RWPE2 (cell line): ENCODE measurements at places on chromosomes 12 and 14.

DNA sequence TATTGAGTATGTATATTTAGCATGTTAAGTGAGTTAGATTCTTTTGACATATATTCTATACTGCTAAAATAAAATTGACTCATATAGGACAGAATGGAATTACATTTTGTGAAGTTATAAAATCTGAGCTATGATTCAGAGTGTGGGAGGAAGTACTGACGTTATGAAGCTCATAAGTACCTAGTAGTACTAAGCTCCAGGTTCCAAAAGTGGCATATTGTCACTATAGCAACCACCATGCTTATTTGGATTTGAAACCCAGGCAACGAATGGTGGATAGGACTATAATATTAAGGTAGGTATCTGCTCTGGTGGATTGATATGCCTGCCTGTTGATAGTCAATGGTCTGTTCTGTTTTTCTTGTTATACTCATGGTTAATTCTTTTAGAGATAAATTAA, 2.2 kb upstream of the FBXO33 start:
- no peak overlapping the region for H3K4me3 ChIP-seq
- peaks cover 24% of the 10 kb centered on the region for H3K4me1 ChIP-seq
- no peak for DNase-seq
- no peaks in the 10 kb centered on the region for H3K36me3 ChIP-seq
- H3K27ac ChIP-seq = no peak overlapping the region
- H3K27me3 ChIP-seq = no peaks in the 10 kb centered on the region

DNA sequence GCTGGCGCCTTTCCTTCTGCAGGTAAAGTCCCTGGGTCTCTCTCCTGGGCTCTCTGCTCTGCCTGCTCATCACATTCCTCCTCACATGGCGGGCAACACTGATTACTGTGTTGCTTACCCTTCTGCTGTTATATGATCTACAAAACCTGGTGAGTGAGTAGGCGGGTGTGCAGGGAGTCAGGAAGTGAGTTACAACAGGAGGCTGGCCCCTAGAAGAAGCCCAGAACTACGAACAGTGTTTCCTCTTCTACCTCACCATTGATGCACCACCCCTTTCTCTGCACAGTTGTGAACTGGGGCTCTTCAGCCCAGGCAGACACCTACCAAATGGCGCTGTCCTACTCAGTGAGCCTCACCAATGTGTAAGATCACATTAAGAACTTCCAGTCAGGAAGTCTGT, 4.9 kb upstream of the KLHL33 start:
- no peak overlapping the region for H3K4me3 ChIP-seq
- no peaks in the 10 kb centered on the region for H3K27me3 ChIP-seq
- H3K36me3 ChIP-seq = peaks cover 3% of the 10 kb centered on the region; the same call in 1 of the 2 replicates
- peaks cover 7% of the 10 kb centered on the region for H3K4me1 ChIP-seq
- DNase-seq = no peak

- no peak overlapping the region for H3K4me3 ChIP-seq
- no peak overlapping the region for H3K27ac ChIP-seq
- H3K4me1 ChIP-seq = no peaks in the 10 kb centered on the region
- H3K36me3 ChIP-seq = no peaks in the 10 kb centered on the region
- DNase-seq = no peak
Observed at GRCh38 chr12:31006416-31007152, 67.1 kb upstream of the DDX11 start.

DNA sequence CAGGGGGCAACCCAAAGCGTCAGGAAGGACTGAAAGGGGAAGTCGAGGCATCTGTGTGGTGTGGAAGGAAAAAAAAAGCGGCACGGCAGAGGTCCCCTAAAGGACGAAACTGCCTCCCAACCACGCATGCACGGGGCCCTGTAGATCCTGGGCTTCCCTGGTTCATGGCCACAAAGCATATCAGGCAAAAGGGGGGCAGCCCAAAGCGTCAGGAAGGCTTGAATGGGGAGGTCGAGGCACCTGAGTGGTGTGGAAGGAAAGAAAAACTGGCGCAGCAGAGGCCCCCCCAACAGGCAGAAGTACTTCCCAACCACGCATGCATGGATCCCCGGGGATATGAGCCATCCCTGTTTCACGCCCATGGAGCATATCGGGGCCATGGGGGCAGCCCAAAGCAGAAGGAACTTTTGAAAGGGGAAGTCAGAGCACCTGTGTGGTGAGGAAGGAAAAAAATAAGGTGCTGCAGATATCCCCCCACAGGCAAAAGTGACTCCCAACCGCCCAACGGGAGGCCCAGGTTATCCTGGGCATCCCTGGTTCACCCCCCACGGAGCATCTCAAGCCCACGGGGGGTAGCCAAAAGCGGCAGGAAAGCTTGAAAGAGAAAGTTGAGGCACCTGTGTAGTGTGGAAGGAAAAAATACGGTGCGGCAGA, 581.2 kb downstream of the ALG10 start:
- no peaks in the 10 kb centered on the region for H3K36me3 ChIP-seq
- no peaks in the 10 kb centered on the region for H3K27me3 ChIP-seq
- no peak for DNase-seq
- H3K27ac ChIP-seq = no peak overlapping the region
- no peaks in the 10 kb centered on the region for H3K4me1 ChIP-seq

- no peaks in the 10 kb centered on the region for H3K36me3 ChIP-seq
- no peak for DNase-seq
- no peaks in the 10 kb centered on the region for H3K4me1 ChIP-seq
- H3K27me3 ChIP-seq = no peaks in the 10 kb centered on the region
- H3K4me3 ChIP-seq = no peak overlapping the region
Observed at GRCh38 chr14:69673578-69674305, 62.3 kb downstream of the SUSD6 start.

DNA sequence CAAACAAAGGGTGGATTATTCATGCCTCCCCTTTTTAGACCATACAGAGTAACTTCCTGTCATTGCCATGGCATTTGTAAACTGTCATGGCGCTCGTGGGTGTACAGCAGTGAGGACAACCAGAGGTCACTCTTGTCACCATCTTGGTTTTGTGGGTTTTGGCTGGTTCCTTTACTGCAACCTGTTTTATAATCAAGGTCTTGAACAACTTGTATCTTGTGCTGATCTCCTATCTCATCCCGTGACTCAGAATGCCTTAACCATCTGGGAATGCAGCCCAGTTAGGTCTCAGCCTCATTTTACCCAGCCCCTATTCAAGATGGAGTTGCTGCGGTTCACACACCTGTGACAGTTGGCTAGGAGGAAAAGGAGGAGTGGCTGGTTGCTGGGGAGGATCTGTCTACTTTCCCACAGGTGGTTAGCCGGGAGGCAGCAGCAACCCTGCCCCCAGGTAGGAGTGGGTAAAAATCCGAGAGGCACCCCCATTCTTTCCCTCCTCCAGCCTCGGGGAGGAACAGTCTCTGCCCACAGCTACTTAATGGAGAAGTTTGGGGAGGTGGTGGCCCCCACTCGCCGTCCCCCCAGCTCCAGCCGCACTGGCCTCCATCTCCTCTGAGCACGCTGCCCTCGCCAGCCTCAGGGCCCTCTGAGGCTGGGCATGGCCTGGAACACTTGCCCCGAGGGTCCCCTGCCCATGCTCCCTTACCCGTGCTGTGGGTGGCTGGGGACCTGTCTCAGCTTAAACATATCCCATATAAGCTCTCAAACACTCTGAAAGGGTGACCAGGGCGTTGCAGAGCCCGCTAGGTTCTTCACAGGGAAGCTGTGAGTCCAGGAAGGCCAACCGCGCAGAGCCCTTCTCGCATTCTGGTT, 41.7 kb downstream of the SMIM41 start:
- peaks cover 3% of the 10 kb centered on the region for H3K4me1 ChIP-seq
- H3K4me3 ChIP-seq = no peak overlapping the region
- no peaks in the 10 kb centered on the region for H3K27me3 ChIP-seq
- no peak overlapping the region for H3K27ac ChIP-seq
- DNase-seq = no peak

GRCh38 chr14:75286313-75286712, 7.7 kb downstream of the FOS start:
- DNase-seq = no peak
- H3K4me1 ChIP-seq = peaks cover 6% of the 10 kb centered on the region
- peaks cover 14% of the 10 kb centered on the region for H3K36me3 ChIP-seq
- H3K27ac ChIP-seq = no peak overlapping the region

DNA sequence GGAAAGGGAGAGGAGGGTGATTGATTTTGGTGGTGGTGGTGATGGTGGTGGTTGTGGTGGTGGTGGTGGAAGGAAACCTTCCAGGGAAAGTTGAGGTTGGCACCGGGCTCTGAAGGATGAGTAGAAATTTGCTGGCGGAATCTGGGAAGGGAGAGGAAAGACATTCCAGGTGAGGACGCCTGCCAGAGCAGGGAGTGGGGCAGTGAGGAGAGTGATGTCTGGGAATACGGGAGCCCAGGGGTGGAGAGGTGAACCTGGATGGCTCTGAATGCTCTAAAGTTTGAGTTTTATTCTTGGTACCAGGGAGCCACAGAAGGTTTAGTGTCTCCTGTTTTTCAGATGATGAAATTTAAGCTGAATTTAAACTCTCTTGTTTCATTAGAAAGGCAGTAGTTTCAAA, 16.0 kb downstream of the CHST11 start:
- no peak overlapping the region for H3K27ac ChIP-seq
- no peak overlapping the region for H3K4me3 ChIP-seq
- DNase-seq = no peak
- no peaks in the 10 kb centered on the region for H3K27me3 ChIP-seq
- no peaks in the 10 kb centered on the region for H3K4me1 ChIP-seq

DNA sequence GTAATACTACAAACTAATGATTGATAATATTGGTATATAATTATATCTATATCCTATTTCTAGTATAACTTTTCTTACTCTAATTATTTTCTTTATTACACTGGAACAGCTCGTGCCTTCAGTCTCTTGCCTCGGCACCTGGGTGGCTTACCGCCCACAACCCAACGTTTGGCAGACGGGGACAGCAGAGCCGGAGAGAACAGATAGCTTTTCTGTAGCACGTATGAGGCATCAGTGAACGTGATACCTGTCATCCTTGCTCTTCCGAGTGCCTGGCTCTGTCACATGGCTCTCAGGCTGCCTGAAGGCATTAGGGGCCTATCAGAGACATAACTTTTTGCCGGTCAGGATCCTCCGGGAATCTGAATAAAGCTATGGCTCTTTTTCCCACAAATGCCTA, 5.5 kb downstream of the PUS1 start:
- no peak overlapping the region for H3K27ac ChIP-seq
- peaks cover 3% of the 10 kb centered on the region for H3K4me1 ChIP-seq
- no peaks in the 10 kb centered on the region for H3K27me3 ChIP-seq
- H3K4me3 ChIP-seq = no peak overlapping the region

DNA sequence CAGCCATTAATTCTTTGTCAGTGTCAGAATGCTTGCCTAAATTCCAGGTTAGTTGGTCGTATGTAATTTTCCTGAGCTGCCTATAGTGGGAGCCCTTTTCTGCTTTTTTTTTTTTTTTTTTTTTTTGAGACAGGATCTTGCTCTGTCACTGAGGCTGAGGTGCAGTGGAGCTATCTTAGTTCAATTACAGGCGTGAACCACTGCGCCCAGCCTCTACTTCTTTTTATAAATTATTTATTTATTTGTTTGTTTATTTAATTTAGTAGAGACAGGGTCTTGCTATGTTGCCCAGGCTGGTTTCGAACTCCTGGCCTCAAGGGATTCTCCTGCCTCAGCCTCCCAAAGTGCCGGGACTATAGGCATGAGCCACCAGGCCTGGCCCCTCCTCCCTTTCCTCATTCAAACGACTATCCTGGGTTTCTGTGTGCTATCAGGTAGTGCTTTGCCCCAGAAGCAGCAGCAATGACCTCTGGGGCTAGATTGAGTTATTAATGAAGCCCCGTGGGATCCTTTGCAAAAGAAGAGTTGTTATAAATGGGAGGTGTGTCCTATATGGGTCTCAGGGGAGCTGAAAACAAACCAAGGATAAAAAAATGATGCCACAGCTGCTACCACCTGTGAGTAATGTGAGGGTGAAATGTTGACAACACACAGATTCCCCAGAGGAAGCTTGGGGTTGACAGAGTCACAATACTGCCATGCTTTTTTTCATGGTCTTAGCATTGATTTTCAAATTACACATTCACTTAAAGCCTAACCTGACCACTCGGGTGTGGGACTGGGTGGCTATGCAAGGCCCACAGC, 34.6 kb upstream of the NFKBIA start:
- no peak overlapping the region for H3K27ac ChIP-seq
- no peak overlapping the region for H3K4me3 ChIP-seq
- H3K4me1 ChIP-seq = no peaks in the 10 kb centered on the region
- no peaks in the 10 kb centered on the region for H3K36me3 ChIP-seq
- H3K27me3 ChIP-seq = no peaks in the 10 kb centered on the region

- H3K4me1 ChIP-seq = peaks cover 12% of the 10 kb centered on the region
- peak overlapping the region; percentile 67 for H3K27ac ChIP-seq
- H3K36me3 ChIP-seq = peaks cover 36% of the 10 kb centered on the region
- peak; percentile 59 for DNase-seq
- peak overlapping the region; percentile 76 for H3K4me3 ChIP-seq
Observed at GRCh38 chr12:121400332-121401139, 618 bp downstream of the RNF34 start.

DNA sequence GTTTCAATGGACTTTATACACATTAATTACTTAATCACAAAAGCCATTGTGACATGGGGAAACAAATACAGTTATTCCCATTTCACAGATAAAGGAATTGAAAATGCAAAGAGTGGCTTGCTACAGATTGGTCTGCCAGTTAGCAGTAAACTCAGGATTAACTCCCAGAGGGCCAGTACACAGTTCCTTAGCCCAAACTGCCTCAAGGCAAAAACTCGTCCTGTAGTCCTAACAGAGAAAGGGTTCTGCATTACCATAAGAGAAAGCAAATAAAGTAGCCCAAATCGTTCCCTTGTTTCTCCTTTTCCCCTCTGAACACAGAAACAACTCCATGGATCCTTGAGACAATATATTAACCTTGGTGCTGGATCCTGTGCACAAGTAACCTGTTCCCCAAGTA, 274.4 kb downstream of the LRIG3 start:
- DNase-seq = no peak
- no peaks in the 10 kb centered on the region for H3K27me3 ChIP-seq
- no peaks in the 10 kb centered on the region for H3K36me3 ChIP-seq
- H3K4me1 ChIP-seq = no peaks in the 10 kb centered on the region
- H3K4me3 ChIP-seq = no peak overlapping the region
- H3K27ac ChIP-seq = no peak overlapping the region

- no peaks in the 10 kb centered on the region for H3K4me1 ChIP-seq
- H3K27ac ChIP-seq = no peak overlapping the region
- H3K4me3 ChIP-seq = no peak overlapping the region
- no peak for DNase-seq
Observed at GRCh38 chr12:110862329-110862728, 15.5 kb downstream of the CCDC63 start.

GRCh38 chr14:76995279-76996035, 33.1 kb downstream of the IRF2BPL start:
- no peak for DNase-seq
- H3K4me1 ChIP-seq = no peaks in the 10 kb centered on the region
- no peak overlapping the region for H3K4me3 ChIP-seq
- H3K36me3 ChIP-seq = no peaks in the 10 kb centered on the region
- no peaks in the 10 kb centered on the region for H3K27me3 ChIP-seq
- H3K27ac ChIP-seq = no peak overlapping the region
